CD4-positive, alpha-beta T cell treated with Interleukin-15 for 4 hours (primary cell): ENCODE measurements at places on chromosomes 6 and 20.

DNA sequence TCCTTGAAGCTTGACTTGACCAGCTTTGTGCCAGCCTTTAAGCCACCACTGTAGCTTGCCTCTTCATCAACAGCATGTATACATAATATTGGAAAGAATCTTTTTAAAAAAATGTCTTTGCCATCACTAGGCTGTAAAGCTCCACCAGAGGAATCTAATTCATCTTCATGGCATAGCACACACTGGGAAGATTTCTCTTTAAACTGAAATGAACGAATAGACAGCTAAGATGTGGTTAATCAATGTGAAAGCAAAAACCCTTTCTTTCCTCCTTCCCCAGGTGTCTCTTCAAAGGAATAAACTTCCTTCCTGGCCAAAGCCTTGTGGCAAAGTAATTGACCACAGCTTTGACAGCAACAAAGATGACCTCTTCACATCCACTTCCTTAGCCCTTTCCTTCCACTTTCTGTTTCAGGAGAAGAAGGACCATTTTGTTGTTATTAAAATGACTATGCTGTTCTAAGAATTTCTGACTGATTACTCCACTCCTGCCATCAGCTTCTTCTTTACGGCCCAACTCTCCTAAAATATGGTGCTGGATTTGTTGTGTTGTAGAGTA is 428.7 kb upstream of the SOX4 start:
- no peak for DNase-seq

DNA sequence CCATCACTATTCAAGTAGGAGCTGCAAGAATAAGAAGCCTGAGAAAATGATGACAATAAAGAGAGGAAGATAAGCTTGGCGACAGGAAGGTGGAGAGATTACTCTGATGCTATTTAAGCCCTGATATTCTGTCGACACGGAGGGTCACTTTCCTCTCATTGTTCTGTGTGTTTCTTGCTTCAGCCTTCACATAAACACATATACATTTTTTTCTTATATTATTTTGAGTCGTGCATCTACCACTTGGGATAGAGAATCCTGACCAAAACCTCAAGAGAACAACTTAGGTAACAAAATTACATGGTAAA is 10.5 kb downstream of the PTCHD4 start:
- DNase-seq = no peak

GRCh38 chr20:31717478-31718201 is 5.0 kb downstream of the BCL2L1 start:
- peak; percentile 73 for DNase-seq

GRCh38 chr6:136628996-136629395 is 78.8 kb upstream of the MAP7 start:
- no peak for DNase-seq

DNA sequence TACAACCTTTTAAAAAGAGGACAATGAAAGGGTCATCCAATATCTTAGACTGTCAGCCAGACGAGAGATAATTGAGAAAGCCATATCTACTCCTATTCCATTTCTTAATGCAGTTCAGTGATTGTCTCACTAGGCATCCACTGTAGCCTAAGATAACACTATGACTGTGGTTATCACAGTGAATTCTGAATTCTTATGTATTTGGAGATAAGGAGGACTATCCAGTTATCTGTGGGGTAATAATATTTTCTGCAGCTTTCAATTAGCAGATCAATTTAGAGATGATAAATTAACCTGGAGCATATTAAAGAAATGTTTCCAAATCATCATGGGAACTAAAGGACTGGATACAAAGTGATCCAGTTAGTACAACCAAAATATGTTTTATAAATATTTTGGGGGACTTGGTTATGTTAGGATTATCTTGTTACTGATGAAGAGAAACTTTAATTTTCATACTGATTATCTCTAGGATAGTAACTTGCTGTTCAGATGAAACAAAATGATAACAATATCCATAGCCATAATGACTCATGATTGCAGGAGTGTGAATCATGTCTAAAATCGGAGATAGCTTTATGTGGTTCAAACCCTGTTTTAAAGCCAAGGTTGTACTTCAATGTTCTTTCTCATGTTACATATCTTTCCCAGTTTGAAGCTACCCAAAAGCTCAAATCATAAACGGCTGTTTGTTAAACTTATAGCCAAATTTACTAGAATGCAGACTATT is 1152.0 kb downstream of the HACE1 start:
- no peak for DNase-seq

- no peak for DNase-seq
Measured at GRCh38 chr6:382883-383810, 8.4 kb upstream of the IRF4 start.

DNA sequence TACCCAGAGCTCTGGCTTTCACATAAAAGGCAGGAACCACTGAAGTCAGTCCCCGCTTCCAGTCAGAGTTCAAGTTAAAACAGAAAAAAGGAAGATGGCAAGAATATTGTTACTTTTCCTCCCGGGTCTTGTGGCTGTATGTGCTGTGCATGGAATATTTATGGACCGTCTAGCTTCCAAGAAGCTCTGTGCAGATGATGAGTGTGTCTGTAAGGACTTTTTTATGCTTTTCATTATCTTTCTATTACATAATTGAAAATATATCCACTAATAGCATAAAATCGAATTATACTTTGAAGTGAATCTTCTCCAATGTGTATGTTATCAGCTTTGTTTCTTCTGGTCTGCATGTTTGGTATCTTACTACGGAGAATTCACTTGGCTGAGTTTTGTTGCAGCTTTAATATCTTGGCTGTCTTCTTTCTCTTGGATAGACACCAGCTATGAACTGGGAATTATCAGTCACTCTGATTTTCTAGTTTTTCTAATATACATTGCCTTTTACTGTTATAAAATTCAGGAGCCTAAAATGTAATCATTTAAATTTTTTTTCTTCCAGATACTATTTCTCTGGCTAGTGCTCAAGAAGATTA is at the start of gene OTOR:
OTOR (plus strand) TSS at position 51 of the 593 bp plus-strand sequence; CDS start at position 95, 44 bp downstream.
- no peak for DNase-seq

GRCh38 chr6:159739341-159739740 is 12.0 kb downstream of the WTAP start:
- no peak for DNase-seq

GRCh38 chr6:16043171-16044135 is 85.4 kb upstream of the MYLIP start:
- DNase-seq = no peak
